Suppressor macrophage treated with lipopolysaccharide for 1 hour (primary cell): ENCODE measurements at places on chromosomes 12 and 14.

DNA sequence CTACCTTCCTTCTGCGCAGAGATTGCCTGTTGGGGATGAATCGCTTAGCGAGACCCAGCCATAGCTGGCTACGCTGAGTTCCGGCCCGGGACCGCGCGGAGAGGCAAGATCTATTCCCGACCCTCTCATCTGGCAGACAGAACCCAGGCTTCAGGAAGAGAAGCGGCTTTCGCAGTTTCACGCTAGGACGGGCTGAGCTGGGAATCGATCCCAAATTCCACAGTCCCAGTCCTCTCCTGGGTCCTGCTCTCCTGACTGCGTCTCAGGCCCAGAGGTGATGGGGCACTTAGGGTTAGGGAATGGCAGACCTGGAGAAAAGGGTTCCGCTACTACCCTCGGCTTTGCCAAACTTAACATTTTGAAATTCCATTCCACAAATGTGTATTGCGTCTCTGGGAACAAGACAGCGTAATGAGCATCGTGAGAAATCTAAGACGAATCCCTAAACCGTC is 2.8 kb downstream of the PTPN21 start:
- DNase-seq, result no peak

DNA sequence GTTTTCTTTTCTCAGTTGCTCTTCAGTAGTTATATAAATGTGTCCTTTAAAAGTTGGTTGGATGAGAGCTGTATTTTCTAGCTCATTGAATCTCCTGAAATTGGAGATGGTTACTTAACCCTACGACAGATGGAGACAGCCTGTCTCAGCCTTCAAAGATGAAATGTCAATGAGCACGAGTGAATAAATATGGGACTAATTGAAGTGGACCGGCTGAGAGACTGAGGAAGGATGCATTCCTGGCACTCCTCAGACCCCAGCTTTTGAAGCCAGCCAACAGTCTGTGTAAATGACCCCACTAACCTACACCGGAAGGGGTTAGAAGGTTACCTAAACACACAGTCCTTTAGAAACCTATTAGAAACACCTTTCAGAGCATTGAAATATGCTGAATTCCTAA is 46.6 kb downstream of the PDZRN4 start:
- DNase-seq, result no peak

DNA sequence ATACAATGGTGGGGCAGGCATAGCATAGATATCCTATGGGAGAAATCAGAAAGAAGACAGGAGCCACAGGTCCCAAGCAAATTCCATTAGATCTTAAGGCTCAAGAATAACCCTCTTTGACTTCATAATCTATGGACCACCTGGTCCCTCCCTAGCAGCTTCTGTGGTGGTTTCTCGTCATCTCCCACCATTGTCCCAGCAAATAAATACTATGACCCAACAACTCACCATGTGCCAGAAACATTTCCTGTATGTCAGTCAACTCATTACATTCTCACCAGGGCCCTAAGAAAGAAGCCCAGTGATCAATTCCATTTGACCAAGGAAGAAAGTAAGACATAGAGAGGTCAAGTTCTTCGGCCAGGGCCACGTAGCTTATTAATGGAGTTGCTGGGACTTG is 646.2 kb downstream of the VRK1 start:
- no peak for DNase-seq

DNA sequence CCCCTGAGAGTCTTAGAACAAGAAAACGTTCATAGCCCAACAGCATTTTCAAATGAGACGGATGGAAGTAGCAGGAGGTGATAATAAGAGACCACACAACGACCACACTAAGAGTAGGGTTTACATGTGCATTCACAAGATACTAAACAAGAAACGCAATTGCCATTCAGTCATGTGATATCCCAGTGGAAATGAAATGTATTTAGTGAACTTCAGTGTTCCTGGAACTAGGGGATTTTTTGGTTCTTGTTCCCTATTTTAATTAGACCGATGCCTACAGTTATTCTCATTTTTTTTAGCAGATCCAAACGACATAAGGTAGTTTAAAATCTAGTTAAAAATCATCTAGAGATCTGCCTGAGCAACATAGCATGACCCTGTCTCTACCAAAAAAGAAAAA is 150.0 kb downstream of the GPR65 start:
- DNase-seq, result peak; percentile 32

DNA sequence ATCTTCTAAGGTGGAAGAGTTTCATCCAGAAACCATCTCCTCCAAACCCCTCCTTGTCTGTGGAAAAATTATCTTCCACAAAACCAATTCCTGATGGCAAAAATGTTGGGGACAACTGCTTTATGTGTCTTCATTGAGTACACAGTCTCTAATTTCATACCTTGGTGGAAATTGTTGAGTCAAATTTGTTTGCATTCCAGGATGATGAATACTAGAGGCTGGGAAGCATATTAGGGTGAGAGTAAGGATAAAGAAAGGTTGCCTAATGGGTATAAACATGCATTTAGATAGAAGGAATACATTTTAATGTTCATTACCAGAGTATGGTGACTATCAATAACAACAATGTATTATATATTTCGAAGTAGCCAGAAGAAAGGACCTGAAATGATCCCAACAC is 98.2 kb downstream of the C12orf42 start:
- DNase-seq, result no peak

DNA sequence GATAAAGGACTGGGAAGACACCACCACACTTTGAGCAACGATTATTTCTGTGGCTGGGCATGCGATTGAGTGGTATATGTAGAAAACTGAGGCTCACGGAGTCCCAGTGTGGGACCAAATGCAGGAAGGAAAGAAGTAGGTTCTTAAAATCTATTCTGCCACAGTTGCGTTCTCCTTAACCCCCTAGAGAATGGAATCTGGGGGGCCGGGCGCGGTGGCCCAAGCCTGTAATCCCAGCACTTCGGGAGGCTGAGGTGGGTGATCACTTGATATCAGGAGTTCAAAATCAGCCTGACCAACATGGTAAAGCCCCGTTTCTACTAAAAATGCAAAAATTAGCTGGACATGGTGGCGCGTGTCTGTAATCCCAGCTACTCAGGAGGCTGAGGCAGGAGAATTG is 29.9 kb upstream of the CORO1C start:
- no peak for DNase-seq

- DNase-seq, result peak; percentile 59
Measured at GRCh38 chr14:93092606-93093556, 22.8 kb downstream of the ITPK1 start.

GRCh38 chr14:31251028-31251958 is 43.7 kb upstream of the HECTD1 start:
- no peak for DNase-seq

DNA sequence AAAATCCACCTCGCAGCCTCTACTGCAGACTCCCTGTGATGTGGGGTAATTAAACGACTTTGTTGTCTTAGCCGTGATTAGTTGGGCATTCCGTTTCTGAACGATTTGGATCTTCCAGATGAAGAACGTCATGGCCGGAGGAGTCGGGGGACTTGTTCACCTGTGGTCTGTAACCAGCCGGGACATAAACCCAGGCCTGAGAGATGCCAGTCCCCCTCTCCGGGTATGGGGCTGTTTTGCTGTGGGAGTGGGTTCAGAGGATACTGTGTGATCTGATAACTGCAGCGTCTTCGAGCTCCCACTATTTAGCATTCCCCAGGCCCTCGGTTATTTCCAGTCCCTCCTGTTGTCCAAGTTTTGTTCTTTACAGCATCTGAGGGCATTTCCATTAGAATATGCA is 96.1 kb downstream of the PIWIL1 start:
- no peak for DNase-seq

DNA sequence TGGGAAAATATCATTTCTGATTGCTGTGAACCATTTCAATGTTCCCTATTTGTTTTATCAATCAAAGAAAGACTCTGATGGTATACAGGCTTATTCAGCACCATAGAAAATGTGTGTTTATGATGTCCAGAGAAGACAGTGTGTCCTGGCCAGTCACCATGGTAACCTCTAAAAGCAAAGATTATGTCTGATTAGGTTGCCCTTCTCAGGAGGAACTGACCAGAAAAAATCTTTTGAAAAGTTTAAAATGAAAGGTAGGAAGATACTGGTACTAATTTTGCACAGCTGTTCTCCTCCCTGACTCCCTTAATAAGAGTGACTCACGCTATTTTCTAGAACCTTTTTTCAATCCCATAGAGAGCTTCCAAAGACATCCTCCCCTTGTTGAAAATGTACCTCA is 391.8 kb upstream of the DCN start:
- no peak for DNase-seq

GRCh38 chr12:106378788-106379187 is 21.2 kb downstream of the POLR3B start:
- no peak for DNase-seq

GRCh38 chr14:41047763-41048162 is 558.9 kb upstream of the LRFN5 start:
- no peak for DNase-seq

GRCh38 chr12:86914721-86915120 is 658.5 kb upstream of the MGAT4C start:
- DNase-seq, result no peak

DNA sequence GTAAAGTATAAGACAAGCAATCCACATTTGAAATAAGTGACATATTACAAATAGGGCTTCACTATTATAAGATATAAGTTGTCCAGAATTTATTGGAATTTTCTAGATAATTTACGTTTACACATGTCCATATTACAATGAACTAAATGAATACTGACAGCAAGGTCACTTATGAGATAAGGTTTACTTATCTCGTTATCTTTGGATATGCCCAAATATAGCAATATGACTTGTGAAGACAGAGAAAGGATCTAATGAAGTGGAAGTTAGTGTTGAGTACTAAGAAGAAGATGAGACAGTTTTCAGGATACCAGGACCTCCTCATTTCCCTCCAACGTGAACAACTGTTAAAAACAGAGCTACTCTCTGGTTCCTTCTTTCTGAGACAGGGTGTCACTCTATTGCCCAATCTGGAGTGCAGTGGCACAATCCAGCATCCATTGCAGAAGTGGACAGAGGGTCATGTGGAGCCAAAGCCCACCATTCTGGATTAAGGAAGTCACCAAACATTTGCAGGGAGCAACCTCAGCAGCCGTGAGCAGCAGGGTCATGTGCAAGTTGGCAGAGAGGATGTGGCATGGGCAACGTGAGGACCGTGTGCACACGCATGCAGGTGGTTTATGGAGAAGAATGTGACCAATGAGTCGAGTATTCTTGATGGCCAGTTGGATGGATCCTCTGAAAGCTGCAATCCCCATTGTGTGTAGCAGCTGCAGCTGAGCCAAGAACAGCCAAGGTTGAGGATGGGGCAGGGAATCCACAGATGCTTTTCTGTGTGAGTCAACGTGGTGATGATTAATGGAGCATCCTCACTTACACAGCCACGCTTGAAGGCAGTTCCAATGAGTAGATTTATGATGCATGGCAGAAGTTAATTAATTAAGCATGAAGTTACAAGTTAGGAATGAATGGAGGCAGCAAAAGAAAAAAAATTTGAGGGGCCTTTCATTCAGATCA is 111.0 kb downstream of the BICD1 start:
- DNase-seq, result peak; percentile 59

DNA sequence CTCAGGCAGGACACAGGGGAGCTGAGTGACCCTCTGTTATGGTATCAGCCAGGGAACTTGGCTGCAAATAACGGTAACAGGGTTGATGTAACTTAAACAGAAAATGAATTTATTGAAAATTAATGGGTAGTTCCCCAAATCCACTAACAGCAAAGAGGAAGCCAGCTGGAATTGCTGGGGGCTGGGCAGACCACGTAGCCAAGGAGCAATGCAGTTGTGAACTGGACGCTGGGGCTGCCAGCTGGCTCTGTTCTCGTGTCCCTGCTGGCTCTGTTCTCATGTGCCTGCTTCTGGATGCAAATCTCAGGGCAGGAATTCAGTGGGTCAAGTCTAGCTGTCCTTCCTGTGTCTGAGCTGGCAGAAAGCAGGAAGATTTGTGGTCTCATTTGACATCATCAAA is 1383.3 kb upstream of the TMEM132C start:
- no peak for DNase-seq

DNA sequence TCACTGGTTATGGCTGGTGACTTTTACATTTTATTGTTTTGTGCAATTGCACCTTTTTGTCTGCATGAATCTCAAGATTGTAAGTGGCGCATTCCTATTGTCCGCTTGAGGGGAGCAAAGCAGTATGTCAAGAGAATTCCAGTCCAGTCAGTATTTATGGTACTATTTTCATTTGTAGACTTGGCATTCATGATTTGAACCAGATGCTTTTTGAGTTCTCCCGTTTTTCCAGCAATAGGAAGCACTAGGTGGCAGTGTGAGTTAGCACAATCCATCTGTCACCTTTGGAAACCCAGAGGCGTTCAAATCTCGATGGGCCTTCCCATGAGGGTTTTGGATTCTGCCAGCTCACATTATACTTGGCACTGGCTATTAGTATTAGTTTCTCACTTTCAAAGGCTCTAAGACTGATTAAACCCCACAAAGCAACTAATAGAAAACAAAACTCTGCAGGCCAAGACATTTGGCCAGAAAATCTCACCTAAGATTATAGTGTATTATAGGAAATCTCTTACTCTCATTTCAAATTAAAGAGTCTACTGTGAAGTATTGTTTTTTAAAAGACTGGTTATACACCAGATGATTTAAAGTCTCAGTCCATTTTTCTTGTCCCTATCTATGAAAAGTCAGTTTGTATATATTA is 2.2 kb downstream of the DACT1 start:
- peak; percentile 70 for DNase-seq

- no peak for DNase-seq
Measured at GRCh38 chr14:46290706-46291105, 360.9 kb downstream of the RPL10L start.

DNA sequence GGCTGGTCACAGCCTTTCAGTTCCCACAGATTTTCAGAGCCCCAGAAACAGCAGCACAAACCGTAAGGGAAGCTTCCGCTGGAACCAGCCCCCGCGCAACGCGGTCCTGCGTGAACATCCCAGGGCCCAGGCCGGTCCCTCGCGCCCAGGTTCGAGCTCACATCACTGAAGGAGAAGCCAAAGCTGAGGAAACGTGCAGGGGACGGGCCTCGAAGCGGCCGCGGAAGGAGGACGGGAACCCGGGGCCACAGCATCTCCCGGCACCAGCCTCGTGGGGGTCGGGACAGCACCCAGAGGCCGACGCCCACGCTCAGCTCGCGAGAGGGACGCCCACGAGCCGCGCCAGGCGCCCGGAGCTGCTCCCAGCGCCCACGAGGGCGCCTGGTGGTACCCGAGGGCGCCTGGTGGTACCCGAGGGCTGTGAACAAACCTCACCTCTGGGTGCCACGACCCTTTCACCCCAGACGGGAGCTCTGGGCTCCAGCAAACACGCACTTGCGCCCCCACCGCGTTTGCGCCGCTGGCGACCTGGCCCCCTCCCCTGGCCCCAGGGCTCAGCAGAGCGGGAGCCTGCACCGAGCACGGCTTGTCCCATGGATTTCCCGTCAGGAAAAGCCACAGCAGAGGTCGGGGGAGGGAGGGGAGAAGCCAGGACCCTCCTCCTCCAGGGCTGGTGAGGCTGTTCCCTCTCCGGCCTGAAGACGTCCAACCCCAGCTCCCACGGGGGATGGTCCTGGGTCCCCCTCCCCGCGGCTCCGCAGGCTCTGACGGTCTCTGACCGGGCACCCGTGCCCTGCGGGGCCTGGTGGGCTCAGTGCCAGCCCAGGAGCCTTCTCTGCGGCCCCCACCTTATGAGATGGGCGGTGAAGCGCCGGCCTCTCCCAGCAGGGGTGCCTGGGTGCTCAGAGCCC is 6.9 kb downstream of the LRCOL1 start:
- DNase-seq, result no peak
